Femur (tissue), 1 donor: ENCODE measurements at places on chromosomes 6 and 20.

GRCh38 chr6:168606722-168607121 is 165.7 kb downstream of the SMOC2 start:
- DNase-seq, result no peak

- no peak for DNase-seq
These were observed 68.1 kb downstream of the TRERF1 start for GRCh38 chr6:42383421-42384205.

DNA sequence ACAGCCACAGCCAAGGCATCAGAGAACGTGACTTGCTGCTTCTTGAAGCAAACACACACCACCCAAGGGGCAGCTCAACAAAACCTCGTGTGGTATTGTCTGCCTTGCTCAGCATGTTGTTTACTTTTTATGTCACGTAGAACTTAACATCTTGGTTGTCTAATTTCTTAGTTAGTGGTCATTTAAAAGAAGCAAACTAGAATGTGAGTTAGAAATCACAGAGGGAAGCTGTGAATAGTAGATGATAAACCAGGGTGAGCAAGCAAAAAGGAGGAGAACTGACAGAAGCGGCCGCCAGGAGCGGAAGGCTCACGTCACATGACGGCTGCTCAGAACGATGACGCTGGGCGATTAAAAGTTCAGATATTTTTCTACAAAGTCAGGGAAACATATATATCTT is 51.5 kb upstream of the KIF25 start:
- DNase-seq, result no peak

DNA sequence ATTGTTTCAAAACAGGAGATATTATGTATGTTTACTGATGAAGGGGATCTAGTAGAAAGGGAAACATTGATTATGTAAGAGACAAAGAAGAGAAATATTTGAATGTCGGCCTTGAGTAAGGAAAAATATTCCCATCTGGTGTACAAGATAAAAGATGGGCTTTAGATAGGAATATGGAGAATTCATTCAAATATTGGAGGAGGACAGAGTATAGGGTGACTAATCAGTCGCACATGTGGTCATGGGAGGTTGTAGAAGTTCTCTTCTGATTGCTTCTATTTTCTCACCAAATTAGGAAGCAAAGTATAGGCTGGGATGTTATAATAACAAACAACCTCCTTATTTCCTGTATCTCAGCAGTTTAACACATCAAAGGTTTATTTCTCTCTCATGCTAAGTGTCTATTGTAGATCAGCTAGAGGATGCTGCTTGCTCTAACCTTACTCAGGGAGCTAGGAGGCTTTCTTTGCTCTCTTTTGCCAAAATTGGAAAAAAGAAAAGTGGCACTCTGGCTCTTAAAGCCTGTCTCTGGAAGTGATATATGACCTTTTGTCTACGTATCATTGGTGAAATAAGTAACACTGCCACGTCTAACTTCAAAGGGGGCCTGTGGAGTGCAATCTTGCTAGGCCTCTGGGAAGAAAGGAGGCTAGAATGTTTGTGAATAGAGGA is 1.2 kb upstream of the HDDC2 start:
- DNase-seq, result no peak

DNA sequence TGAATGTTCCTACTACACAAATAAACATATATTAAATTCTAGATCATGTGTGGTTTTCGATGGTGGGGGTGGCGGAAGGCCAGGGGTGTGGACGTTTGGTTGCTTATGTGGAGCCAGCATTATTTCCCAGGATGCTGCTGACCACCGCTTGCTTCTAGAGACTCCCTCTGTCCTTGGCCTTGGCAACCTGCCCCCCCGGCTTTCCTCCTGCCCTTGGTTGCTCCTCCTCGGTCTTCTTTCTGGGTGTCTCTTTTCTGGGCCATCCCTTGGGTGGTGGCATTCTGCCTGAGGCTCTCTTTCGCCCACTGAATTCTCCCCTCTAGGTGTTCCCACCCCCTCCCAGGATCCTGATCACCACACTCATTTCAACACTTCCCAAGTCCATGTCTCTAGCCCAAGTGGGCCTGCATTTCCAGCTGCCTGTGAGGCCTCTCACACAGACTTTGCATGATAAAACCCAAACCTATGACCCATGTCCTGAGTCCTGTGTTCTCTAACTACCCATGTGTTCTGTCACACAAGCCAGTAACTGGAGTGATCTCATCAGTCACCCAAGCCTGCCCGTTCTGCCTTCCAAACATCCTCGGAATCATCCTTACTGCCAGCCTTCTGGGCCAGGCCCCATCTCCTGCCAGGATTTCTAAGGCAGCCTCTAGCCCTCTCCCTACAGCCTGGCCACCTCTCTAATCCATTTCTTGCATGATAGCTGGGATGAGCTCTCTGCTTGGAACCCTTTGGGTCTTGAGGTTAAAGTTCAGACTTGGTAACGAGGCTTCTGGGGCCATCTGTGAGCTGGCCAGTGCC is 71.2 kb downstream of the CDS2 start:
- DNase-seq, result no peak

DNA sequence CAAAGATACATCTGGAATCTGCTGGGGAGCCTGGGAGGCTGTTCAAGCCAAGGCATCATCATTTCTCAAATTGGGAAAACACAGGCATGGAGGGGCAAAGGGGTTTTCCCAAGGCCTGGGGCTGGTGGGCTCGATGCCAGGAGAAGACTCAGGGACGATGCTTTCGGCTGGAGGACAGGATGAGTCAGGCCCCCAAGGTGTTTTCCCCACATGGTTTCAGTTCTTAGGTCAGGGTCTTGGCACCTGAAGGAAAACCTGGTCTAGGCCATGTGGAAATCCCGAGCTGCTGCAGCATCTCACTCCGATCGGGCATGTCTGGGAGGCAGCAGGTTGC is 348.1 kb downstream of the CDC5L start:
- no peak for DNase-seq
